ENCODE measurements at places on chromosomes 5 and 9.
A peak's percentile ranks its signal among the peaks of the same experiment; 100 is the strongest.

DNA sequence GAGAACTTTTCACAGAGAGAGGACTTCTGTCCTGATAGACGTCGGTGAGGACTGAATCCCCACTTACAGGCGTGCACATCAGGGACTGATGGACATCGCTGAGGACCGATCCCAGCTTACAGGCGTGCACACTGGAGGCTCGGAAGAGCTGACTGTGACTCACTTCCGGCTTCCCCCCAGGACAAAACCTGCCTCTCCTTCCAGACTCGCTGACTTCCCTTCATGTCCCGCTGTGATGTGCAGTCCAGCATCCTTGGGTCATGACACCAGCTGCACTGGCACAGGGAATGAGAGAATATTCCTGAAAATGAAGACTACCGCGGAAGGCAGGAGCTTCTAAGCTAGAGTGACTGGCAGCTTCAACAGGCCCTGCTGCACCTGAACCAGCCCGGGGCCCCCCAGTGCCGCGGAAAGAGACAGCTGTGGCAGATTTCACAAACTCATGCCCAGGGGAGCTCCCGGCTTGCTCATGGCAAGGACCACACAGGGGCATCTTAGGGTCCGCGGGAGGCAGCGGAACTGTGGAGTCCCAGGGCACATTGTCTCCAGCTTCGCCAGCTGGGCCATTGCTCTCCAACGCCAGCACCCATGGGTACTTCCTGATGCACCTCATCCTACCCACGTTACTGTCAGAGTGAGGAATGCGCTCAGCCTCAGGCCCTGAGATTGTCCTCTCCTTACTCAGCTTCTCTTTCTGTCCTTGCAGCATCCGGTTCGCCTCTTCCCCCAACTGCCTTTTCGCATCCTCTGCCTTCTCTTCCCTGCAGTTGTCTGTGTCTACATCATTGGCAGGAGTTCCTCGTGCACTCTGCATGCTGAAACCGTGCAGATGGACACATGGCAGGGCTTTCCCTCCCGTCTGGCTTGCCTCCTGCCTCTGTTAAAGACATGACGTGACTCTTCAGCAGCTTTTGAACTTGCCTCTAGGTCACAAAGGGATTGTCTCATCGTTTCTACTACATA is 29.5 kb downstream of the SURF6 start:
- H3K4me3 ChIP-seq: no peak overlapping the region
- peak; percentile 53 for DNase-seq
- H3K36me3 ChIP-seq: no peaks in the 10 kb centered on the region
- peaks cover 11% of the 10 kb centered on the region for H3K27me3 ChIP-seq
- H3K4me1 ChIP-seq: no peaks in the 10 kb centered on the region

- H3K27ac ChIP-seq: no peak overlapping the region
- no peak overlapping the region for H3K4me3 ChIP-seq
- DNase-seq: no peak
- no peaks in the 10 kb centered on the region for H3K27me3 ChIP-seq
Observed at GRCh38 chr5:65876970-65877369, 49.4 kb upstream of the ERBIN start.

GRCh38 chr9:108100571-108100970 is 611.0 kb upstream of the KLF4 start:
- DNase-seq: no peak
- no peaks in the 10 kb centered on the region for H3K36me3 ChIP-seq
- no peaks in the 10 kb centered on the region for H3K27me3 ChIP-seq
- H3K27ac ChIP-seq: no peak overlapping the region

DNA sequence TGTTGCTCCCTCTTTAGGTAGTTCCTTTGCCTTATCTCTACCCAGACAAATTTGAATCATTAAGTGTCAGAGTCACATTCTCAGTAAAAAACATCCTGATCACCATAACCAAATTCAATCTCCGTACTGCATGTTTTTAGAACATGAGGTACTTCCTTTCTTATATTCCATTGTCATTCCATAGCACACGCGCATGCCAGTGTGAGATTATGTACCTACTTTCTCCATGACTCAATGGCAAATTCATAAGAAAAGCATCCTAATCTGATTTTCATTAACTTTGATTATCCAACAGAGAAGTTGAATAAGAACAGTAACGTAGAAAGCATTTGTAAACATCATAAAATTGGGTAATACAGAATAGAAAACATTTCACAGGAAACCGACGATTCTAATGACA is 1118.6 kb upstream of the CDH9 start:
- no peak overlapping the region for H3K27ac ChIP-seq
- no peaks in the 10 kb centered on the region for H3K36me3 ChIP-seq
- no peak overlapping the region for H3K4me3 ChIP-seq
- no peak for DNase-seq
- no peaks in the 10 kb centered on the region for H3K27me3 ChIP-seq

GRCh38 chr9:17744786-17745185 is 165.9 kb downstream of the SH3GL2 start:
- H3K36me3 ChIP-seq: no peaks in the 10 kb centered on the region
- H3K4me1 ChIP-seq: no peaks in the 10 kb centered on the region
- no peak overlapping the region for H3K4me3 ChIP-seq
- H3K27me3 ChIP-seq: no peaks in the 10 kb centered on the region
- no peak for DNase-seq
- no peak overlapping the region for H3K27ac ChIP-seq

GRCh38 chr5:66410122-66410521 is 186.1 kb upstream of the MAST4 start:
- H3K27ac ChIP-seq: no peak overlapping the region
- no peak for DNase-seq
- H3K27me3 ChIP-seq: no peaks in the 10 kb centered on the region
- no peak overlapping the region for H3K4me3 ChIP-seq
- H3K4me1 ChIP-seq: no peaks in the 10 kb centered on the region

DNA sequence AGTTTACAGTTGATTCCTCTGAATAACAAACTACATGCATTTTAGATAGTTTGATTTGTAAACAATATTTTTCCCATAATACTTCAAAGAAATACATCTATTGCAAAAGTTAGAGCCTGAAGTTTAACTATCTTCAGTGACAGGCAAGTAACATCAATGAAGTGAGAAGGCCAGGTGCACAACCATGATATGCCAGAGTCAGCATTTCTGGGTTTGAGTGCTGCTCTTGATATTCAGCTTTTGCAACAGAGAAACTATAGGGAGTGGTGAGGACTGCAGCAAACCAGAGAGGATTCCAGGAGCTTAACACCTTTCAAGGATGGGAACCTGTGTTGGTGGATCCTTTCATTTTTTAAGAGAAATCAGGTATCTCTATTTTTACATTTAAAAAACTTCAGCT is 79.4 kb upstream of the RASEF start:
- no peaks in the 10 kb centered on the region for H3K27me3 ChIP-seq
- no peak overlapping the region for H3K27ac ChIP-seq
- H3K4me3 ChIP-seq: no peak overlapping the region
- no peaks in the 10 kb centered on the region for H3K4me1 ChIP-seq
